ENCODE measurements at places on chromosomes 2 and 18.
A peak's percentile ranks its signal among the peaks of the same experiment; 100 is the strongest.

GRCh38 chr2:132909427-132909826 lies 239.4 kb upstream of the LYPD1 start:
- DNase-seq: no peak

GRCh38 chr2:96873651-96874096 lies 3.8 kb upstream of the SEMA4C start:
- DNase-seq: no peak

- no peak for DNase-seq
Observed at GRCh38 chr2:43274055-43274454, 47.6 kb upstream of the ZFP36L2 start.

DNA sequence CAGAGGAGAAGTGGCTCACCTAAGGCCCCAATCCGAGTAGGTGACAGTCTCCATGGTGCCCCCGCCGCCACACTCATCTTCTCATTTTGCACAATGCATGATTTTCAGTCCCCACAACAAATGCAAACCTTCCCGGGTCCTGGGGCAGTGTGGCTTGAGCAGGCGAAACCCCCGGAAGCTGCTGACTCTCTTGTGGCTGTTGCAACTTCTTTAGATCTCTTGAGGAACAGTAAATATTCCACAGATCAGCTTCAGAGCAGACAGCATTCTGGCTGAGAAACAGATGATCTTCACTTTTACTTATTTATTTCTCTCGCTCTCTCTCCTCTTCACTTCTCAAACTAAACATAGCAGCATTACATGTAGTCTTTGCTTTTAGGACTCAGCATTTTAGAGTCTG lies 51.9 kb downstream of the ASAP2 start:
- no peak for DNase-seq

- DNase-seq: no peak
Observed at GRCh38 chr2:85134896-85135659, 1.9 kb downstream of the TCF7L1 start.

DNA sequence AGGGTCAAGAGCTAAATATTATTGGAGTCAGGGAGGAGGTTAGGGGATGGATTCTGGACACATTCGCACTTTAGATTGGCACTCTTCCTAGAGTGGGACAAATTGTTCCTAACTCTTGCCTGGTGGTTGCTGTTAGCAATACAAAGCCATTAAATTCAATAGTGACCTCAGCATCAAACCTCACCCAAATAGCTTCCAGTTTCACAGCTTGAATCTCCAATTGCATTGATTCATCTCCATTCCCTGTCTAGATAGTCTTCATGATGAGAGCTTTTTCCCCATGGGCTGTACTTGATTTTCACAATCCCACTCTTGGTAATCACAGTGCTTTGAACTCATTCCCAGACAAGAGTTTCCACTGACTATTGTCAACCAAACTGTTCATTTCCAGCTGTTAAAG lies 585.9 kb upstream of the SYT4 start:
- no peak for DNase-seq

- DNase-seq: no peak
Observed at GRCh38 chr18:55920063-55920462, 332.1 kb upstream of the TCF4 start.

DNA sequence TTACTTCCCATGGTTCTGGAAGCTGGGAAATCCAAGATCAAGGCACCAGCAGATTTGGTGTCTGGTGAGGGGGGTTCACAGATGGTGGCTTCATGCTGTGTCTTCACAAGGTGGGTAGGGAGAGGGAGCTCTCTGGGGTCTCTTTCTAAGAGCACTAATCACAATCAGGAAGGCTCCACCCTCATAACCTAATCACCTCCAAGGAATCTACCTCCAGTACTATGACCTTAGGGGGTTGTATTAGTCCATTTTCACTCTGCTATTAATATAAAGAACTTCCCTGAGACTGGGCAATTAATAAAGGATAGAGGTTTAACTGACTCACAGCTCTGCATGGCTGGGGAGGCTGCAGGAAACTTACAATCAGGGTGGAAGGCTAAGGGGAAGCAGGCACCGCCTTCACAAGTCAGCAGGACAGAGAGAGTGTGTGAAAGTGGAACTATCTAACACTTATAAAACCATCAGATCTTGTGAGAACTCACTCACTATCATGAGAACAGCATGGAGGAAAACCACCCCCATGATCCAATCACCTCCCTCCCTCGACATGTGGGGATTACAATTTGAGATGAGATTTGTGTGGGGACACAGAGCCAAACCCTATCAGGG lies 17.6 kb downstream of the TBC1D8 start:
- DNase-seq: no peak

DNA sequence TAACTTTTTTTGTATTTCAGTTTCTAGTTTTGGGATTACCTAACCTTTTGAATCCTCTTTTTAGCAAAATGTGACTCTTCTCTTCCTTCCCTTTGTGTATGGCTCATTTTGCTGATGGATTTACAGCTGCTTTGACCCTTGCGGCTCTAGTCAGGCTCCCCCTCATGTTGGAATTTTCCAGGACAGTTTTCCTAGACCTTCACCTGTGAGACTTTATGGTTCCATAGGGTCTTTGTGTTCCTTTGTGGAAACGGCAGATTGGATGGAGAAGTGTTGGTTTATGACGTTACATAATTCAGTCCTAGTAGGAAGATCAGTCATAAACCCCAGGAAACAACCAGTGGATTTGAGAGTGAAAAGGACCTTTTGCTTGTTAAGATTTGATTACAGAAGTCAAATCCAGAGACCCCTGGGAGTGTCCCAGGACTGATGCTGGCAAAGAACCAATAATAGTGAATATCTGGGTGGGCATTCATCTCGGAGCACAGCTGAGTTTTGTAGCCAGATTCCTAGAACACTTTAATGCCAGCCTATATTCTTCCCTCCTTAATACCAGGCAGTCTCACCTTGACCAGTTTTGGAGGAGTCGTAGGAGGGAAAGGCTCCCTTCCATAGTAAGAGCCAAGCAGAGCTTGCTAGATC lies 42.7 kb downstream of the SOCS6 start:
- DNase-seq: no peak

DNA sequence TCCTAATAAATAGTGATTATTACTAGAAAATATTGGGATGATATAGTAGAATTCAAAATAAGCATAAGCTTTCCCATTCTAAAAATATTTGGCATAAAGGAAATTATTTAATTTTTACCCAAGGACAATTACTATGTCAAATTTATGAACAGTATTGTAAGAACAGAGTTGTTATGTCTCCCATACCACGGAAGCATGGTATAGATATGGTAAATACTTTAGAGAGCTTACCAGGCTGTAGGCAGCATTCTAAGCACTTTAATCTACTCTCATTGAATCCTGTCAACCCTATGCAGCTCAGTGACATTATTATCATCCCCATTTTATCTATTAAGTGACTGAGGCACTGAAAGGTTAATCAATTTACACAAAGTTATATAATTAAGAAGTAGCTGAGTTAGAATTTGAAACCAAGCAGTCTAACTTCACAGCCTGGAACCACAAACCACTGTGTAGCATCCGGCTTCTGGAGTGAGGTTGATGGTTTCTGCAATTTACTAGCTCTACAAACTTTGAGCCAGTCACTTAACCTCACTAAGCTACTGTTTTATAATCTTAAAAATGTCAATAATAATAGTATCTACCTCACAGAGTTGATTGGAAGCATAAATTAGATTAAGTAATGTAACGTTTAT lies 323.7 kb downstream of the ARHGAP15 start:
- no peak for DNase-seq

DNA sequence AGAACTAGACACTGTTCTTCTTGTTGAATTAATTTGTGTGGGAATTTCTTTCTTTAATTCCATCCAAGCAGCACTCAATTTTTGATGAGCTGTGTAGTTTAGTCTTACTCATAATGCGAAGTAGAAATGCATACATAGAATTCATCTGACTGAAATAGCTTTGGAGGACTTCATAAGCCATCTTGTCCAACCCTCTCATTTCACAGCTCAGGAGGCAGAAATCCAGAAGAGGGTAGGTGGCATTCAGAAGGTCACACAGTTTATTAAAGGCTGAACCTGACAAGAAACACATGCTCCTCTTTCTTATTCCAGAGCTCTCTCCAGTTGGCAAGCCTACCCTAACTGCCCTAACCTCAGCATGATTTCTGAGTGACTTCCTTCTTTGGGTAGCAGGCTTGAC lies 169.2 kb upstream of the NOSTRIN start:
- DNase-seq: no peak

DNA sequence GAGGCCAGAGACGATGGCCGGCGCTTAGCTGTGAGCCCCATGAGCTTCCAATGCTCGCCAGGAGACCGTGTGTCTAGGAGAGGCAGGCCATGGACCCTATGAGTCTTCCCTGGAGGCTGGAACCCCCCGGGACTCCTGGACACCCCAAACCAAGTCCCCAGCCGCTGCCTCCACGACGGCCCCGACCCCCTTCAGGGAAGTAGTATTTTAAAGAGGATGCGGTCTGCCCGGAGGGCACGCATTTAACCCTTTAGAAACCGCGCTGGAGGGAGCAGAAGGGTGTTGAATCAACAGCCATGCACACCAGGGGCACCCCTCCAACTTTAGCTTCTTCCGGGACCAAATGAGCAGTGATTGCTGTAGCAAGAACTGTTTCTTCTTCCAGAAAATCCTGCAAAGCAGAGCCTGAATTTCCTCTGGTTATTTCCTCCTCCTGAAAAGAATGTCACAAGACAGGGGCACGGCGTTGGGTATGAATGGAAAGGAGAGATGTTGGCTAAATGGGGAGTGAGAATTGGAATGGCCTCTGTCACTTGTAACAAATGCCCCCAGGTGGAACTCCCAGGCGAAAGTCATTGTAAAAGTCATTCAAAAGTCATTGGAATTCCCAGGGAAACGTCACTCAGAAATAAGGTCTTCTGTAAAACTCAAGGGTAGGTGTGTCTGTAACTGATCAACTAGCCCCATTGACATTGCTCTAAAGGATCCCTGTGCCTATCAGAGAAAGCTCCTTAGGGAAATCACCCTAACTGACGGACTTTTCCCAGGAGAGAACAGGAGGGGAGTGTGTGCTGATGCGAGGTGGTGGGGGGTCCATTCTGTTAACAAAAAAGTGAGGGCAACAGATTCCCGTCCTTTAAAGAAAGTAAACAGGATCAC lies 5.8 kb upstream of the GBX2 start:
- DNase-seq: no peak

DNA sequence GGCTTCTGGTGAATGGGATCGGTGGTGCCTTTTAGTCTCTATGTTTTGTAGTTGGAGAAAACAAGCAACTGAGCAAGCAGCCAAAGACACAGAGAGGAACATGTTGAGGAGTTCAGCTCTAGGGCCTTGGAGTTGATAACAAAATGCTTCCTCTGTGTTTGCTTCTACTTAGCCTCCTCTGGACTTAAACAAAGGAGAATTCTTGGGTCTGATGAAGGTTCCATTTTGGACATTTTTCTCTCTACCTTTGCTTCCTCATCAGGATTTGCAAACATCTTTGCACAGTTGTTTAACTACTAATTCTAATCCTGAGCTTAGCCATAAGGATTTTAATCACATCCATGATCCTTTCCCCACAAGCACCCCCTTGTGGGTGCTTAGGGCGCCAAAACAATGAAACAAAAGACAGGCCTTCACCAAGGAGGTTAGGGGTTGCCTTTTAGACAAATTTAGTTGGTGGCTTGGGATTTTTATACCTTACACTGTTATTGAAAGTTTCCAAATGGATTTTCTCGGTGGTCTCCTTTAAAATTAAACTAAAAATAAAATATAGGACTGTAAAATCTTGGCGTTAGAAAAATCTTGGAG lies 148.5 kb upstream of the SATB2 start:
- peak; percentile 24 for DNase-seq

- DNase-seq: no peak
Observed at GRCh38 chr2:68776124-68776523, 41.5 kb downstream of the ARHGAP25 start.

- no peak for DNase-seq
Observed at GRCh38 chr2:21779786-21780185, 656.0 kb downstream of the TDRD15 start.

GRCh38 chr18:70289351-70290312 lies 787 bp downstream of the SOCS6 start:
- DNase-seq: peak; percentile 85

- peak; percentile 26 for DNase-seq
Observed at GRCh38 chr2:223580951-223581350, 21.2 kb downstream of the SCG2 start.

DNA sequence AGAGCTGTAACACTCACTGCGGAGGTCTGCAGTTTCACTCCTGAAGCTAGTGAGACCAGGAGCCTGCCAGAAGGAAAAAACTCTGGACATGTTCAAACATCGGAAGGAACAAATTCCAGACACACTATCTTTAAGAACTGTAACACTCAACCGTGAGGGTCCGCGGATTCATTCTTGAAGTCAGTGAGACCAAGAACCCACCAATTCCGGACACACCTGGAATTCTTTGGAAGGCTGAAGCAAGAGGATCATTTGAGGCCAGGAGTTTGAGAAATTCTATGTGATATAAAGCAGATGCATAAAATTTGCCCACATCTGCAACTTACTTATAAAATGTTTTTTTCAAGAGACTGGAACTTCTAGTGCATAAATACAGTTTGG lies 43.5 kb upstream of the ITSN2 start:
- no peak for DNase-seq

DNA sequence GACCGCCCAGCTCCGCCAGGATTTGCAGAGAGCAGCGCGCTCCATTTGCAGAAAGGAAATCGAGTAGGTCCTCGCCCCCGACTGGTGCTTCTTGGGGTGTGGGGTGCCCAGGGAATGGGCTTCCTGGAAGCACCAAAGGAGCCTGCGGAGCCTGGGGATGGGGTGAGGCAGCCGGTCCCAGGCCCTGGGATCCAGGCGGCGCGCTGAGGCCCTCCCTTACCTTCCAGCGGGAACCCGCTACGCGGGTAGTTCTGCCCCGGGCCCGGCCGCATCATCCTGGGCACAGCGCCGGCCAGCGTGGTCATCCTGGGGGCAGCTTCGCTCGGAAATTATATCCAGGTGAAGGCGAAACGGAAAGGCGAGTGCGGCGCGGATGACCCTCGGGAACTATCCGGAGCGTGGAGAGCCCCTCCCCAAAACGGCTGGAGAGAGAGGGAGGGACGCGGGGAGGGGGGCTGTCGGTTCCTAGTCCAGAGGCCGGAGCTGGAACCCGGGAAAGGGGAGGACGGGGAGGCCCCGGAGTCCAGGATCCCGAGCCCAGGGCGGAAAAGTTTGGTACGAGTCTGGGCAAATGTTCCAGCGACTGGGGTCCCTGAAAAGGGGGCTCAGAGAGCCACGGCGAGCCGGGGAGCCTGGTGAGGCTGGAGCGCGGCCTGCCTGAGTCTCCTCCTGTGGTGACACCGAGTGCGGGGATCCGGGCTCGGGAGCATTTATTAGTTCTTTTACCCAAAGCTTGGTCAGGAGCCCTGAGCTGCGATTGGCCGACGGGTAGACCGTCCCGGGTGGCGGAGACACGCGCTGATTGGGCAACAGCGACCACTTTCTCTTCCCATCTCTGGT lies at the start of gene PAX3:
TSS of gene PAX3 (minus strand) at position 688 of the 840 bp plus-strand sequence. CDS start at position 305, 383 bp downstream.
- DNase-seq: peak; percentile 53

DNA sequence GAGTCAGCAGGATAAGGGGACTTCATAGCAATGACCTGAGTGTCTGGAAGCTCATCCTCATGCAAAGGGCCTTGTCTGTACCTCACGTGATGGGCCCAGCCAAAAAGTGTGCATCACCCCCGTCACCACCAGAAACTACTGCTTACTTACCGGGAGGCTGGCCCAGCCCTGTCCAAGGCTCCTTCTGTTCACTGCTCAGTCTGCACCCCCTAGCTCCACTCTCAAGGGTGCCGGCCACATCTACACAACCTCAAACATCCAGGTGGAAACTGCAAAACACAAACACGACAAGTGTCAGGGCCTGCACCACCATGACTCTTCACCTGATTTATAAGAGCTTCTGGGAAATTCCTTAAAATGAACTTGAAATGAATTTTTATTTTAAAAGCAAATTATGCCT lies 55.1 kb downstream of the ADD2 start:
- no peak for DNase-seq

- peak; percentile 60 for DNase-seq
Observed at GRCh38 chr2:29518010-29518409, 402.8 kb downstream of the CLIP4 start.

GRCh38 chr2:221444106-221444505 lies 128.0 kb downstream of the EPHA4 start:
- DNase-seq: no peak

All from SK-N-SH (cell line).